Spleen (tissue), 13 donors: ENCODE measurements at places on chromosomes 1 and 21. TPM values are rescaled to one million over a fixed set of nuclear protein-coding genes. Genes with fewer than 3 reads are reported as not detected.

GRCh38 chr21:31945546-31945945, 72.7 kb downstream of the HUNK start:
- no peak for DNase-seq

- DNase-seq, result peak; percentile 16
Observed at GRCh38 chr1:19388980-19389379, 76.9 kb downstream of the SLC66A1 start.

GRCh38 chr1:38829368-38829767, 30.2 kb downstream of the RRAGC start:
- DNase-seq, result no peak

- DNase-seq, result peak; percentile 88
Observed at GRCh38 chr1:239898062-239898730, 193.5 kb upstream of the FMN2 start.

DNA sequence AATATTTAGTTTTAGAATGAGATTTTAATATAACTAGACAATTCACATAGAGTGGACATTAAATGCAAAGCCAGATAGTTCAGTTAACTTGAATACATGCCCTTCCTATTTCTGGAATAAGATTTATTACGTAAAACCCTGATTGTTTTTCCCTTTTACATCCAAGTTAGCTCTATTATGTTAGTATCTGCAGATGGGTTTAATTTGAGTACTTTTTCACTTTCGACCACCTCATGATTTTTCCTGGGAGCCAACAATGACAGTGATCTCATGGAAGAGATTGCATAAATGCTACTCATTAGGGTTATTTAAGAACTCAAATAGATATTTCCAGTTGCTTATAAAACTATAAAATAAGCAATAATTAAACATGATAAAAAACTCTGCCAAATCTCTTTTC, 199.4 kb upstream of the PTGFR start:
- DNase-seq, result no peak

TXNIP gene
- 622 TPM for total RNA-seq

USH2A gene
- total RNA-seq, result not detected
